ENCODE measurements at places on chromosomes 4 and X.
A peak's percentile ranks its signal among the peaks of the same experiment; 100 is the strongest.

- no peak for DNase-seq
Measured at GRCh38 chr4:55967376-55967775, 18.6 kb downstream of the CEP135 start.

DNA sequence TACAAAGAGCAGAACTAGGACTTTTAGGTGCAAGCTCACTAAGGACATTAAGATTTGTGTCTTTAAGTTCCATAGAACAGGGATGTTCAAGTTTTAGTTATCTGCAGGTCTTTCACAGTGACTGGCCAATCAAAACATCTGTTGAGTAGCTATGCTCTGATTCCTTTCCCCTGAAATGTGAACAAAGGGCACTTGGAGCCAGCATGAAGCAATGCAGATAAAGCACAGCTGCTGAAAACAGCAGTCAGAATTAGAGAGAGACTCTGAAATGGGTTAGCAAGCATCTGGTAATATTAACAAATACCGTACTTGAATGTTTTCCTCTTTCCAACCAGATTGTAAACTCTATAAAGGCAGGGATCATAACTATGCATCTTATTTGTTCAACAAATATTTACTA lies 276.9 kb downstream of the RAB28 start:
- no peak for DNase-seq

GRCh38 chr4:37725718-37726117 lies 39.5 kb upstream of the RELL1 start:
- DNase-seq: no peak

- peak; percentile 1 for DNase-seq
Measured at GRCh38 chrX:56803850-56804681, 75.0 kb downstream of the NBDY start.

DNA sequence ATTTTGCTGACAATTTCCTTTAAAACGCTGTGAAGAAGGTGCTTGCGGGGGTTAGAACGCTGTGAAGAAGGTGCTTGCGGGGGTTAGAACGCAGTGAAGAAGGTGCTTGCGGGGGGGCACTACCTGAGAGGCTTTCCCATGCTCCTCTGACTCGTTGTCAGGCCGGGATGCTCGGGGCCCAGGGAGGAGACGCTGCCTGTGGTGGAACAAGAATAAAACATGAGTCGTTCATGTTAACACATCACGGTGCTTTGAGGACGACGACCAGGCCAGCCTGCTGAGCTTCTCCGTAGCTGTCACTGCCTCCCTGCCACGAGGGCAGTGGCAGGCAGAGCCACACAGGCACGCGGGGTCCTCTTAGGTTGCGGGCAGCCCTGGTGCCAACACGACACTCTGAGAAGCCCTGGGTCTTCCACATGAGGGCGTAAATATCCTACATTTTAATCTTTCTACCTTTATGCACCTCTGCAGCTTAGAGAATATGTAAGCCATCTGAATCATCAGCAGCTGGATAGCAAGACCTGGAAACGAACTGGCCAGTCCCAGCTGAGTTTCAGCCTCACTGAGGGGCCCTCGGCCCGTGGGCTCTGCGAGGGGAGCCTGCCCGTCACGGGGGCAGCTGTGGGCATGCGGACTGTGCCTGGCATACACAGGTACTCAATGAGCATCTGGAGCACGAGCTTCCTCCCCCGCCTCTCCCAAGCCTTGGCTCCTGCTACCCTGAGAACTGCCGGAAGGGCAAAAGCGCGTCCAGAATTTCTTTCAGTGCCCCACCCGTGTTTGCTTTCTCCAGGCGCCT lies 47.0 kb downstream of the FGFRL1 start:
- peak; percentile 25 for DNase-seq
